ENCODE measurements at places on chromosomes 7 and 10.

- DNase-seq = no peak
Observed at GRCh38 chr10:131203456-131204357, 107.8 kb downstream of the TCERG1L start.

GRCh38 chr10:44240584-44241205 lies 144.2 kb downstream of the CXCL12 start:
- no peak for DNase-seq

DNA sequence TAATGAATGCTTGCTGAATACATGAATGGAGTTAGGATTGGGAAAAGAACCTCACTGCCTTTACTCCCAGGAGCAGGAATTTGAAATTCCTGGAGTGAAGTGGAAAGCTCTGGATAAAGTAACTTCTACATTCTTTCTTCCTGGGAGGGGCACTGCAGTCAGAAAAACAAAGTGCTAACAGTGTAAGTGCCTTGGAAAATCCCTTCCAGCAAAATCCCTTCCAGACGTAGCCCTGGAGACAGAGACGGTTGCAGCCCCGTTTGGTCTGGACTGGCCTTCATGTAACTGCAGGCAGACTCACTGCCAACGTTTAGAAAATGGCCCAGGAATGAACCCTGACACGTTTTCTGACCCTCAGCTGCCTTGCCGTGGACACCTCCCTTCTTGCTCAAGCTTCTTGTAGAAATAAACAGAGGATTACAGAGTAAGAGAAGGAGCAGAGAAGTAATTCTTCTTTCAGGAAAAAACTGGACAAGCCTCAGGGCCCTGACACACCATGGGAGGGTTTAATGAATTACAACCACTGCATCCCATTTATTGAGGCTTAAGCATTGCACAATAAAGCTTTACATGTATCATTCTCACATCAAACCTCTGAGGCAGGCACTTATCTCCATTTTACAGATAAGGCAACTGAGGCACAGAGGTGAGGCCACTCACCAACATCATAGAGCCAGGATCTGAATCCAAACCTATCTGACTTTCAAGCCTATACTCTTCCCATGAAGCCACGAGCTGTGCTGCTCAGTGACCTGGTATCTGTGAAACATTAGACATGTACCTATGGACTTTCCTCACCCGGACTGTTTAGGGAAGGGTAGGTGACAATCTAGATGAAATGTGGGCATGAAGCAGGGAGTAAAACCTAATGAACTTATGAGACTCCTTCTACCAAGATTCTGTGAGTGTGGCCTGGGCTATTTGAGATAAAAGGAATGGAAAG lies 7.8 kb downstream of the ITPRIP start:
- no peak for DNase-seq

DNA sequence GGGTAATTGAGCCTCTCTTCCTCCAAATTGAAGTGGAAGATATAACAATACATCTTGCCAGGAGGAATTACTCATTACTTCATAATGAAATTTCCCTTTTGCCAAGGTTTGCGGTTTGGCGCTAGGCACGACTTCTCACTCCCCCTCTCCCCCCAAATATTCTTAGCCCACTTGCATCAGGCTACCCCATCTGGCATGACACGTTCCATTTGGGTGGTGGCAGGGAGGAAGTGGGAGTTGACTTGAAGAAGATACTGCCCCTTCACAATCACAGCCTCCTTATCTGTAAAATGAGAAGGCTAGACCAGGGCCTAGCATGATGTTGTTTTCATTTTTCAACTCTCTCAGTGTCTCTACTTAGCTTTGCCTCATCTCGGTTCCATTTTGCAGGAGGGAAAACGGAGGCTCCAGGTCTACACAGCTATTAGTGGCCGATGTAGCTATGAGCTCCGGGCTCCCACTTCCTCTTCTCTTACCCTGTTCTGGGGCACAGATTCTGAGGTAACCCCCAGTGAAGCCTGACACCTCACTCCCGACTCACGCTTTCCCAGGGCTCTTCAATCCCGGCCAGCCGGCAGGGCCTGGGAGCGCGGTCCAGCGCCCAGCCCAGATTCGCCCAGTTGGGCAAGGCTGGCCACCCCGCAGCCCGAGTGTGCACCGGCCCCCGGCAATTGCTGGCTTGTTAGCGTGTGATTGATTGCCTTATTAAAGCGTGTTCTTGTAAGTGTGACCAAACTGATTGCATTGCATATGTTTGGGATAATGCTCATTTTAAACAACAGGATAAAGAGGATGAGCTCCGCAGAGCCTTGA lies 6.5 kb downstream of the EVX1 start:
- DNase-seq = no peak

- DNase-seq = no peak
Observed at GRCh38 chr7:33806298-33807154, 98.8 kb upstream of the BMPER start.

DNA sequence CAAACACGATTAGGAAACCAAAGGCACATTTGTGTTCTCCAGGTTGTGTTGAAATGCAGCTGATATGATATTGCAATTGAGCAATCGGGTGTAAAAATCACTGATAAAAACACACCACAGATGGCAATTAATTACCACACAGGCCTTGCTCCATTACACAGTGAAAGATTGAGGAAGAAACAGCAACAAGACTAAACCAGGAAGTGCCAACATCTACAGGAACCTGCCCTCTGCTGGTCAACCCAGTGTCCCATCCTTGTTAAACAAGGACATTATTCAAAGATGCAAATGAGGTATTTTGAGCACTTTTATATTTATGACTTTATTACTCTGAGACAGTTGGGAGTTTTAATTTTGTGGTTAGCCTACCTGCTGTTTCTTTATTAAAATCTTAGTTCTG lies 765.6 kb upstream of the GHITM start:
- peak; percentile 73 for DNase-seq

Measured in DMS 273 treated with DMSO at 0.1 percent for 48 hours (cell line).